AG04449 (cell line): ENCODE measurements at places on chromosomes 12 and 14.
A peak's percentile ranks its signal among the peaks of the same experiment; 100 is the strongest.

GRCh38 chr12:52041695-52042123, 9.5 kb upstream of the NR4A1 start:
- DNase-seq: no peak

- no peak for DNase-seq
These were observed 297.5 kb upstream of the SOX5 start for GRCh38 chr12:24246934-24247333.

- DNase-seq: no peak
These were observed 30.0 kb downstream of the NUMB start for GRCh38 chr14:73428353-73428824.

DNA sequence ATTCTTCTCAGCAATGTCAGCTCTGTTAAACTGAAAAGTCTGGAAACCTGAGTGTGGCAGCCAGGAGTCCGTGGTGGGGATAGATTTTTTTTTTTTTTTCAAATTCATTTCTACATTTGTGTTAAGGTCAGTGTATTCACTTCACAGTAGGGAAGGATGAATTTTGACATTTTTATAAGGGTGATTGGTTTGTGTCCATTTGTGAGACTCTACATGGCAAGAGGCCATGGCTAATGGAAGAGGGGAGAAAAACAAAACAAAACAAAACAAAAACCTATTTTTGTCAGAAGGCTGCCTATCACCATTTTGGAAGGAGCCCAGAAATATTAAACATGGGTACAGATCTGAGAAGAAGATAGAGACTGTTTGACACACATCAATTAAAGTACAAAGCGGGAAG, 176.1 kb downstream of the RMST start:
- no peak for DNase-seq

DNA sequence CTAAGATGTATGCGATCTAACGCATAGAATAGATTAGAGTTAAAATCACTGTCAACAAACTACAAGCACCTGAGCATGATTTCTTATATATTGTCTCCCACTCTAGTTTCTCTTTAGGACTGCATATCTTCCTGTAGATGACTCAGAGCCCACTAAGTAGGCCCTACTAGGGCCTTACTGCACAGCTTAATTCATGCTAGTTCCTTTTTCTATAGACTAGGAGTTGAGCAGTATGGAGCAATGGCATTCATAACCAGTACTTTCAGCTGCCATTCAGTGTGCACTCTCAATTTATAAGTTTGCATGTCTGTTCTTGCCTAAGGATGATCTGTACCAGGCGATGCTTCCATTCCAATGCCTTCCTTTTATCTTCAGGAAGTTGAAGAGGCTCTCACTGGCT, 103.5 kb downstream of the METTL25 start:
- DNase-seq: no peak

DNA sequence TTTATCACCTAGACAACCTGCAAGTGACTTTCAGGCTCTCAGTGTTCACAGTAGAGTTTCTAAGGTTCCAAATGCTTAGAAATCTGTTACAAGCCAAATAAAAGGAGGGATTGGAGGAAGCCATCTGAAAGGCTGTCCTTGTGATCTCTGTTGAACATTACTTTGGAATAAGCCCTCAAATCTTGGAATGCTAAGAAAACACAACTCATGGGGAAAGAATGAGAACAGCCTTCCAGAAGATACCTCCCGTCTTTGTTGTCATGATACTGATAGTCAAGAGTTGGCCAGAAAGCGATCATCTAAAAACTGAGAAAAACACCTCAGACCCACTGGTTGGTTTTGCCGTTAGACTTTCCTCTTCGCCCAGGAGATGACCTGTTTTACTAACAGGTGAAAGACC, 44.4 kb upstream of the KCNK13 start:
- no peak for DNase-seq

DNA sequence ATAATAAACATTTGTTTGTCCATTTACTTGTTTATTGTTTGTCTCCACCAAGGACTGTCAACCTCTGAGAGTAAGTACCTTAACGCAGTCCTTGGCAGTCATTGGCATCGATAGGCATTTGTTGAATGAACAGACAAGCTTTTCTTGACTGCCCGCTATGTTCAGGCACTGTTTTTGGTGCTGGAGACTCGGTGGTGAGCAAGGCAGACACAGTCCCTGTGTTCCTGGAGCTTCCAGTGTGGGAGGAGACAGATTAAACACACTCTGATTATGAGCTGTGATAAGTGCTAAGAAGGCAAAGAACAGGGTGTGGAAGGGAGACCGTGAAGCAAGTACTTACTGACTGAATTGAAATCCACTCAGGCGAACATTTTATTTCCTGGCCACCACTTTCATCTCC, 1.2 kb downstream of the ATP6V0A2 start:
- no peak for DNase-seq

- DNase-seq: no peak
These were observed 166.9 kb upstream of the LRIG3 start for GRCh38 chr12:59087077-59087673.

DNA sequence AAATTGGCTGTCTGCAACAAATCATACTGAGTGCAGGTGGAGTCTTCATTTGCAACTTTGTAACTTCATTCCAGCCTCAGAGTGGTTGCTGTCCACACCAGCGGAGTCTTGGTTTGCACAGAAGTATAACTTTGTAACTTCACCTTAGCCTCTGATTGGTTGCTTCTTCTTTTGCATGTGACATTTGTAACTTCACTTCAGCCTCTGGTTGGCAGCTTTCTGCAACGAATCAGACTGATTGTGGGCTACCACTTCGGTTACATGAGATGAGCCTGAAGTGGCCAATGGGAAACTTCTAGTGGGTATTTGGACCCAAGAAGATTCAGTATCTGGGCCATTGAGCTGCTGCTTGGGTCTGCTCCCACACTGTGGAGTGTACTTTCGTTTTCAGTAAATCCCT, 17.8 kb downstream of the RASSF8 start:
- DNase-seq: no peak

GRCh38 chr12:67457136-67457535, 188.0 kb downstream of the CAND1 start:
- no peak for DNase-seq

DNA sequence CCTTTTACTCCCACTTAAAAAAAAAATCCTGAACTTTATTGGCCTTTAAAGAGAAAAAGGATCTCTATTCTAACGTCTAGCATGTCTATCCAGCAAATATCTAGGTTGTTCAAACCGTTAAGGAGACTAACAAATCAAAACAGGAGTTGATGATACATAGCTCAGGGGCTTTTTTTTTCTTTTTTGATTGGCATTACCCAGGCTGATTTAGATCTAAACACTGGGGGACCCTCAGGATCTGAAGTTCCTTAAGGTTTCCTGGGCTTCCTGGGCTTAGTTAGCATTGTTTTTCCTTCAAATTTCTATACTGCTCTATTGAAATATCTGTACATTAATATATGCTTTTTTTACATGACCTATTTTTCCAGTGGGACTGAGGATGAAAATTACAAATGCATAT, 42.3 kb downstream of the EFCAB11 start:
- DNase-seq: no peak

DNA sequence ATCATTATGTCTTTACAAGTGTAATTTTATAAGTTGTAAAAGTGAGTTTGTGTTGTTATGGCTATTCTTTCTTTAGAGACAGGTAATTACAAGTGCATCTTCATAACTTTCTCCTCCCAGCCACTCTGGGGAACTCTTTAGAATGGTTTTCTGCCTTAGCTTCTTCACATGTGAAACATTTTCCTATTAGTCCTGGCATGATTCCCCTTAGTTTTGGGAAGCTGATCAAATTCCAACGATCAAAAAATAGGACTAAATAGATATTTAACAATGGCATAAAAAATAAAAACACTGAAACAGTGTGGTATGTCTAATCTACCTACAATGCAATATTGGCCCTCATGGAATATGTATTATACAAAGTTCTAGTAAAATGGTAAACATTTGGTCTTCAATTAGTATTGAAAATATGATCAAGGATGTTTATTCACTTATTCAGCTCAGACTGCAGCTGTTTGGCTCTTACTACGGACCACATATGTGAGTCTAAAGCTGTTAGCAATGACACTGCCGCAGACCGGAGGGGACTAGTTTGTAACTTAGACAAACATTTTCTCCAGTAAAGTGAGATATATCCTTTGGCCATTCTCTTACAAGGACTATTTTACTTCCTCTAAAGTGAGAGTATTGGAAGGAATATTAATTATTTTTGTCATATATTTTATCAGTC, 890.8 kb upstream of the USP15 start:
- no peak for DNase-seq

DNA sequence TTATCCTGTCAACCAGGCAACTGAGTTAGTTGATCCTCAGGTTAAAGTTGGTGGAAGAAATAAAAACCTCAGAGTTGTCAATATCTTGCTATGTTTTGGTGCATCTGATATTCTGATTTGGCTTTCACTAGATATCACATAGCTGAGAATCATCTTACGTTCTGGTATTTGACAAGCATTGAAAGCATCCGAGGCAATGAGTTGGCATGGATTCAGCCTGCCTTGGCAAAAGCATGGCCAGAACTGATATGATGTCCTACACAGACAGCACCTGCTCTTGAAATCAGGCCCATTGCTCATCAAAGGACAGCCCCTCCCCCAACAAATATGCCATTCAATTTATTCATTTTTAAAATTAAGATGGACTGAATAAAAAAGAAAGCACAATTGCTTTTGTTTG, 320.7 kb upstream of the ATP2B1 start:
- DNase-seq: no peak

DNA sequence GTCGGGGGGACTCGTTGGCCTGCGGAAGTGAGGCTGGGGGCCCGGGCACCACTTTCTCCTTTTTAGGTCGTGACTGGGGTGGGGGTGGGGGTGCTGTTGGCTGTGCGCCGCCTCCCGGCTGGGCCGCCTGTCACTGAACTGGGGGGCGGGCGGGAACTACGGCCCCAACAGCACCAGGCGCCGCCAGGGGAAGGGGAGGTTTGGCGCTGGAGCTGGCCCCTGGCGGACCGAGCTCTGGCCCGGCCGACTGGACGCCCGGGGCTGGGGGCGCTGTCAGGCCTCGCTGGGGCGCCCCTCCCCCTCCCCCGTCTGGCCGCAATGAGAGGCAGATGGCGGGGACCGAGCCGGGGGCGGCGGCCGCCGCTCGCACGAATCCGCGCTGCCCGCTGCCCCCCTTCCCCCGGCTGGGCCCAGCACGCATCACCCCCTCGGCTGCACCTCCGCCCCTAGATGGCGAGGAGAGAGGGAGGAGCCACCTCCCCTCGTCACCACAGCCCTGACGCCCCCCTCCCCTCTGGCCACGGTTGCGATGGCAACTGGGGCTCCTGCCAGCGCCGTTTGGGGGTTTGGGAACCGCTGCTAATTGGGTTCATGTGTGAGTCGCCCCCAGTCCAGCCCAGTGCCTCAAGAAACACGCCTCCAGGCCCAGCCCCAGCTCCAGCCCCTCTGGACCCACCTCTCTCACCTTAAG, 723 bp downstream of the NFATC4 start:
- peak; percentile 26 for DNase-seq

DNA sequence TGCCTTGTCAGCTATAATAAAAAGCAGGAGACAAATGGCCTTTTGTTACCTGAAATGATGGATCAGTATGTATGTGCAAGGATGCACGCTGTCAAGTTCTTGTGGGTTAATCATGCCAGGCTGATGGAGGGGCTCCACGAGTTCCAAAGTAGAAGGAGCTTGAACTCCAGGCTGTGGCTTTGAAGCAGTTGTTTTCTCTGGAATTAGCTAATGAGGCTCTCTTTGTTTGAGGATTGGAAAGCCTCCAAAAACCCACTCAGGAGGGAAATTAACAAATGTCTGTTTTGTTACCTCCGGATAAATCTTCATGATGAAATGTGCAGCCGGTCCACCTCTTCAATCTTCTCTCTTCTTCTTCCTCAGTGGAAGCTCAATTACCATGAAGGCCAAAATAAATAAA, 605.5 kb downstream of the DIO2 start:
- DNase-seq: no peak

DNA sequence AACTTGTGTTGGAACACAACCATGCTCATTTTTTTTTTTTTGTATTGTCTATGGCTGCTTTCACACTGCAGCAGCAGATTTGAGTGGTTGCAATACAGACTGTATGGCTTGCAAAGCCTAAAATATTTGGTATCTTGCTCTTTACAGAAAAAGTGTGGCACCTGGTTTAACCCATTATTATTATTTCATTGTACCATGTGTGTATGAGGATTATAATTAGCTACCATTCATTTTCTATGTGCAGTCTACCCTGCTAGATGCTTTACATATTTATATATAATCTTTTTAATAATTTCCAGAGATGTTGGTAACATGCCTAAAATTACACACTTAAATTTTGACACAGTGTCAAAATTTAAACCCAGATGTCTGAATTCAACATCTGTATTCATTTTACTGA, 37.7 kb downstream of the SPATS2 start:
- no peak for DNase-seq

DNA sequence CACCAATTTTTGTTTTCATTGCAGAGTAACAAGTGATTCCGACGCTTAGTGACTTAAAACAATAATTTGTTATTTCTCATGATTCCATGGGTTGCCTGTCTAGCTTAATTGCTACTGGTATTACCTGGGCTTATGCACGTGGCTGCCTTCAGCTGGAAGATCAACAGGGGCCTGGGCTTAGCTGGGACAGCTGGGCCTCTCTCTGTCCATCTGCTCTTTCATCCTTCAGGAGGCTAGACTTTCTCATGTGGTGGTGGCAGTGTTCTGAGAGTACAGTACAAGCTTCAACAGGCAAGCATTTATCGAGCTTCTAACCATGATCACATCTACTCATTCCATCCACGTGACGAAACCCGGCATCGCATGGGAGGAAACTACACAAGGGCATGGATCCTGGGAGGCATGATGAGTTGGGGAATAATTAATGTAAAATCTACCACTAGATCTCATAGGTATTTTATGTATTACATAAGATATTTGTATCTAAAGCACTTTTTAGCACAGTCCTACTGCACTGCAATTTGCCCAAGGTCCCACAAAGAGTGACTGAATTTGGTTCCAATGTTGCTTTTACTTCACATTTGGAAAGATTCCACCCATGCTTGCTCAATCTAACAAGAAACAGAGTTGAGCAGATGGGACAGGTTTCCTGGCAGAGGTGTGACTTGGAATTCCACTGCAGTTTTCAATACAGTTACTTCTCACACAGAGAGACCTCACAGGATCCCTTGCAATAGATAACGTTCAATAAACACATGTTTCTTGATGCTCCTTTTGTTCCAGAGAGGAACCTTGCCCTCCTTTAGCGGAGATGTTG, 153.1 kb upstream of the FRMD6 start:
- DNase-seq: no peak

- no peak for DNase-seq
These were observed 1.7 kb upstream of the EIF4B start for GRCh38 chr12:53004582-53004981.

DNA sequence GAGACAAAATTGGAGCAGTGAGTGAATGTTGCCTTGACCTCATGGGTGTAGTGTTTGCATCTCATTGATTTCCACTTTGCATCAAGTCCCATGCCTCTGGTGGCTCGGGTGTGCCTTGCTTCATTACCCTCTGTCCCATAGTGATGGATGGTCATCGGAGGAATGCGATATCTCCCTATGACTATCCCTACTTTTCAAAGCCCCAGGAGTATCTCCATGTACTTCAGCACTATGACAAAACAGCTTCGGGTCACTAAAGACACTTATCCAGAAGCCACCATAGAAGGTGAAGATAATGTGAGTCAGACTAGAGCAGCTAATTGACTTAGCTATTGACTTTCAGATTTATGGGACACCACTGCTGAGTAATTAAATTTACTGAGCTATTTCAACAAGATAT, 355.1 kb upstream of the CCDC196 start:
- no peak for DNase-seq

GRCh38 chr14:68285421-68286179, 466.0 kb downstream of the RAD51B start:
- no peak for DNase-seq

GRCh38 chr12:113439606-113440030, 17.4 kb downstream of the SDSL start:
- DNase-seq: no peak
